M059J (cell line): ENCODE measurements at places on chromosomes 2 and 18. TPM values are rescaled to one million over a fixed set of nuclear protein-coding genes. Genes with fewer than 3 reads are reported as not detected.

- DNase-seq: no peak
These were observed 94.9 kb downstream of the COBLL1 start for GRCh38 chr2:164746713-164747112.

DNA sequence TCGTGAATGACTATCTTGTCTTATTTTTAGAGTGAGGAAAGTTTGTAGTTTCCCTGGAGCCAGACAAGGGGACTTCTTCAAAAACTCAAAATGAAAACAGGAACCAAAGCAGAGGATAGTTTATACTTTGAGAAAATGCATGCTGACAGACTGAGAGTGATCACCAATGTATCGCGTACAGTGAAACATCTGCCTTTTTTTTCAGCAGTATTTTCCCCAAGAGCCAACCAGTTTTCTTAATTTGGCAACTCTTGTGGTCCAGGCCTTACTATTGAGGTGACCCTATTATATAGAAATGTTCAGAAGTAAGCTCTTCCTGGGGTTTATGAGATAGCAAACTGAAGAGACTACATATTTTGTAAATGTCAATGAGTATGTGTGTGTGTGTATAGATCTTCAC lies 153.7 kb upstream of the VRK2 start:
- DNase-seq: no peak

GRCh38 chr2:143698352-143698751 lies 569.1 kb downstream of the ARHGAP15 start:
- no peak for DNase-seq

DNA sequence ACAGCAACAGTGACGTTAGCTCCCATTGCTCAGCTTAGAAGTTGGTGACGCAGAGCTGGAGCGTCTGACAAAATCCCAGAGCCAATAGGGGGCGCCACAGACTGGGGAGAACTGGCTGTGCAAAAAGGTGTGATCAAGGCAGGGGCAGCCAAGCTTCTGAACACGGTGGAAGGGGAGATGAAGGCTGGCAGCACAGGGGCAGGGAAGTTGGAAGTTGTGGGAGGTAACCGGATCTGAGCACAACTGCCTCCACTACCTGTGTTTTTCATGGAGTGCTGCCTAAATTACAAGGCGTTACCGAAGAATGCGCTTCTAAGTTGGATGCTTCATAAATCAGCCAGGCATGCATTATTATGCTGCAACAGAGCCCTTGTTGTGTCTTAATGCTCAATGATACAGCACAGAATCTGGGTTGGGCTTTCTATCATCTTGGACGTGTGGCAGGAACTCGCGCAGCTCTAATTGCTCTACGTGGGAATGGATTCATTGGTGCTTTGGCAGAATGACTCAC lies 370.0 kb downstream of the SLC4A3 start:
- DNase-seq: peak; percentile 55

Gene ALKAL2
- not detected in 2 replicates for total RNA-seq

DNA sequence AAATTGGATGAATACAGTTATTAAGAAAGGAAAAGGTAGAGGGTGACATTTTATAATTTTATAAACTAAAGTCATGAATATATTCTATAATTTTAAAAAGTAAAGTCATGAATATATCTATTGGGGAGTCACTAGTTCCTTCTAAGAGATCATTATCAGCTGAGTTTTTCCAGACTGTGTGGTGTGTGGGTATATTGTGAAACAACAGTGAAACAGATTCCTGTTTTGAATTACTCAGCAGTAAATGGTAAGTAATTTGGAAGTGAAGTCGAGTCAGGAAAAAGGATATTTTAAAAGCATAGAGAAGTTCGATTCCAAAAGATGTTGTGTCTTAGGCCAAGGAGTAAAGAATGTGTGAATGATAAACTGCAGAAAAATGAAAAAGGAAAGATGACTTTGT lies 1018.2 kb upstream of the NXPH2 start:
- no peak for DNase-seq

Gene EHD3
- 9.8 and 19.2 TPM in 2 replicates for total RNA-seq

GRCh38 chr2:186256540-186256939 lies 229.5 kb upstream of the ZC3H15 start:
- DNase-seq: peak; percentile 28

Gene MTCL1
- total RNA-seq: 16.0 and 28.2 TPM in 2 replicates

- DNase-seq: no peak
These were observed 13.5 kb downstream of the TRIB2 start for GRCh38 chr2:12730265-12730664.

- DNase-seq: peak; percentile 95
These were observed 43.4 kb upstream of the SMAD7 start for GRCh38 chr18:48994044-48994651.

Gene GAD1
- total RNA-seq: 3.0 and 3.6 TPM in 2 replicates

Gene SUPT7L
- 22.0 and 27.8 TPM in 2 replicates for total RNA-seq

- peak; percentile 89 for DNase-seq
These were observed 116.4 kb upstream of the NYAP2 start for GRCh38 chr2:225282858-225283710.

GRCh38 chr2:111678161-111678560 lies 205.8 kb downstream of the ANAPC1 start:
- no peak for DNase-seq

GRCh38 chr2:3728104-3729054 lies 25.0 kb downstream of the DCDC2C start:
- peak; percentile 36 for DNase-seq

Gene TRIM54
- 0.05 TPM in 1 of 2 replicates, not detected in the other for total RNA-seq

DNA sequence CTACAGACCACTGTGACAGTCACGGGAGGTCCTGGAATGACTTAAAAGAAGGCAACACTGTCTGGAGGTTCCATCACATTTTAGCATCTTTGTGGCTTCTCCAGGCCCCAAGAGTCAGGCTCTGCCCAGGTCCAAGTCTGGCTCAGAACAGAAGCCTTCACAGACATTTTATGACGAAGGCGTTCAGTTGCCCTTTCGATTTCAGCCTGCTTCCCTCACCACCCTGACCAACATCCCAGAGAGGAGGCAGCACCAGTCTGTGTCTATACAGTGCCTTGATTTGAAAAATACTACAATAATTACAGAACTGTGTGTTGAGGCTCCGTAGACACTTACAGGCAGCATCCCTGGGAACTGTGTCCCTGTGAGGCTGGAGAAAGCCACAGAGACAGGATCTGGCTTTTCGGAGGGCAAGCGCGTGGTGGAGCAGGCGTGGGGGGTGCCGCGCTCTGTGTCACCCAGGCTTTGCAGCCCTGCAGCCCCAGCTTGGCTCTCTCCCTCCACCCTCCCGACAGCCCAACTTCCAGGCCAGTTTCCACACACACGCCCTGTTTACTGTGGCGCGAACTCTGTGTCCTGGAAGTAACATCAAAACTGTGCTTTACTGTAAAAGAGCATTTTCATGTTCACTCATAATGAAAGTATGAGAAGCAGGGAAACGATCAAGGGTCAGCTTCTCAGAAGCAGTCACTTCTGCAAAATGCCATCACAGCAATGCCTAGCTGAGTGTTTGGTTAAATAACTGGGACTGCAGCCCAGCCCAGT lies 153.5 kb upstream of the ALKAL2 start:
- peak; percentile 30 for DNase-seq

Gene ZDBF2
- 7.5 and 9.1 TPM in 2 replicates for total RNA-seq

- DNase-seq: no peak
These were observed 270.5 kb upstream of the MEIS1 start for GRCh38 chr2:66164470-66164869.

Gene SYT4
- total RNA-seq: 0.15 and 0.67 TPM in 2 replicates

DNA sequence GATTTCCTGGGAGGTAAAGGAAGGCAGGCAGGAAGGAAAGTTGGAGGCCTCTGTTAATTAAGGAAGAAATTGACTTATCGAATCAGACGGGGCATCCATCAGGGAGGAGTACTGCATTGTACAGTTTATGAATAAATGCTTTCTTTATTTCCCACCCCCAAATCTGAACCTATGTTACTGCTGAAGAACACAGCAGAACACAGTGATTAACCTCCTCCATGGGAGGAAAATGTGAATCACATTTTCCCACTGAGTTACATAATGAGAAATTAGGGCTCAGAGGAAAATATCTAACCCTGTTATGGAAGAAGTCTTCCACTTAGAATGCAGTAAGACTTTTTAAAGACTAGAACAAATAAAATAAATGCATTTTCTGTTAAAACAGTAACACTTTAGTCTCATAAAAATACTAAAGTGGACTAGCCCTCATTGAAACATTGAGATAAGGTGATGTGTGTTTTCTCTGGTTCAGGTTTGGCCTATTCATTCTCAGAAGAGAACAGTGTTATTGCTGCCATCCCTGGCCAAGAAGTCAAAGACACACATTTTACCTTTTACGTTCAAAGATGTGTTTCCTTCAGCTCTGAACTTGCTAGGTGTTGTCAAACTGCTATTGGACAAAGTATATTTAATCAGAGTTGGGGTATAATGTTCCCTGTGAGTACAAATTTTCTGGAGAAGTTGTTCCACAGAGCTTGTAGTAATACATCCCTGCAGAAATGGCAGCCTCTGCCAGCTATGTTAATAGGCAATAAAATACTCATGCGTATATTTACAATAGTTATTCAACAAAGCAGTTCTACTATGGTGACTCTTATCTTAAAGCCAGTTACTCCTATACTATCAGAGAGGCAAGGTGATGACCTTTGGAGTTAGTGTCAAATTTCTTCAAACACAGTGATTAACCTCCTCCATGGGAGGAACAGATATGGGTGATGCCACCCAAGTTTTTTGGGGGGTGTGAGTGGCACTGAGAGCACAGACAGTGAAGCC lies 11.1 kb downstream of the DNAH6 start:
- no peak for DNase-seq

Gene FBLN7
- total RNA-seq: 3.0 and 3.9 TPM in 2 replicates

DNA sequence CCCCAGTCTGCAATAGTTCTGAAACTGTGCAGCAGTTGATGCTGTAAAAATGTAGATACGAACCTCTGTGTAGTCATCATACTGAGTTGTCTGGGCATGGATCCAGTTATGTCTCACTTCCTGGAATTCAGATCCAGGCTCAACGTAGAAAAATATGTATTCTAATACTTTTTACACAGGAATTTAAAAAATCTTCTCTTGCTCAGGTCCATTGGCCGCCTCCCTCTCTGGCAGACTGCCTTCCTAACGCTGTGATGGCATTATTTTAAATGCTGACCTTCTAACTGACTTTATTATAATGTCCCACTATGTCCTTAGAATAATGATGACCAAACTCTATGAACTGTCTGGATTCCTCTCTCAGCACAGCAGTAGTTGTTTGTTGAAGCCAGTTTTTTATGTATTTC lies 119.6 kb downstream of the FEZ2 start:
- DNase-seq: peak; percentile 94

GRCh38 chr2:148725564-148725963 lies 81.0 kb downstream of the EPC2 start:
- DNase-seq: no peak

- no peak for DNase-seq
These were observed 33.1 kb downstream of the METTL4 start for GRCh38 chr18:2538236-2538635.

GRCh38 chr18:57446322-57446721 lies 11.1 kb downstream of the ONECUT2 start:
- peak; percentile 58 for DNase-seq

GRCh38 chr2:99921903-99922302 lies 220.5 kb downstream of the AFF3 start:
- DNase-seq: no peak

Gene SLC4A5
- 0.02 TPM in 1 of 2 replicates, not detected in the other for total RNA-seq

GRCh38 chr2:126801473-126801872 lies 97.2 kb upstream of the TEX51 start:
- no peak for DNase-seq

GRCh38 chr2:172081221-172082022 lies 3.9 kb upstream of the DLX1 start:
- DNase-seq: no peak

DNA sequence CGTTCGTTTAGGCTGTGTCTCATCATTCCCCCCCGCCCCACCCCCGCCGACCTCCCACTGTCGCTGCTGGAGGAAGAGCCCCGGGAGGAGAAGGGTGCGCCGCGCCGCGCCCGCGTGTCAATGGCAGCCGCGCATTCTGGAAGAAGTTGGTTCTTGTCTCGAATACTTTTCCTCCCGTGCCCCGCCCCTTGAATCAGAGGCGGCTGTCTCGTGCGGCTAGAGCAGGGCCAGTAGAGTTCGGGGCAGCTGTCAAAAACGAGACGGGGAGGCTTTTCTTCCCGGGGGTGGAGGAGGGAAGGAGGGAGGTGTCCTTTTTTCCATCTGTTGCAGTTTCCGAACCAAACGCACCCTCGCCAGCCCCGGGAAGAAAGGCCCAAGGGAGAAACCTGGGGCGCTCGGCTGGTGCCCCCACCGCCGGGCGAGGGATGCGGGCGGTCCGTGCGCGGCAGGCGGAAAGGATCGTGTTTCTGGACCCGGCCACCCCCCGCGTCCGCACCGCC lies 410 bp upstream of the TGIF1 start:
- no peak for DNase-seq

GRCh38 chr2:226873826-226874225 lies 38.0 kb downstream of the RHBDD1 start:
- no peak for DNase-seq

- DNase-seq: no peak
These were observed 171.6 kb downstream of the DDX1 start for GRCh38 chr2:15763106-15763821.

- DNase-seq: no peak
These were observed 30.6 kb downstream of the SPTBN1 start for GRCh38 chr2:54486766-54487165.

DNA sequence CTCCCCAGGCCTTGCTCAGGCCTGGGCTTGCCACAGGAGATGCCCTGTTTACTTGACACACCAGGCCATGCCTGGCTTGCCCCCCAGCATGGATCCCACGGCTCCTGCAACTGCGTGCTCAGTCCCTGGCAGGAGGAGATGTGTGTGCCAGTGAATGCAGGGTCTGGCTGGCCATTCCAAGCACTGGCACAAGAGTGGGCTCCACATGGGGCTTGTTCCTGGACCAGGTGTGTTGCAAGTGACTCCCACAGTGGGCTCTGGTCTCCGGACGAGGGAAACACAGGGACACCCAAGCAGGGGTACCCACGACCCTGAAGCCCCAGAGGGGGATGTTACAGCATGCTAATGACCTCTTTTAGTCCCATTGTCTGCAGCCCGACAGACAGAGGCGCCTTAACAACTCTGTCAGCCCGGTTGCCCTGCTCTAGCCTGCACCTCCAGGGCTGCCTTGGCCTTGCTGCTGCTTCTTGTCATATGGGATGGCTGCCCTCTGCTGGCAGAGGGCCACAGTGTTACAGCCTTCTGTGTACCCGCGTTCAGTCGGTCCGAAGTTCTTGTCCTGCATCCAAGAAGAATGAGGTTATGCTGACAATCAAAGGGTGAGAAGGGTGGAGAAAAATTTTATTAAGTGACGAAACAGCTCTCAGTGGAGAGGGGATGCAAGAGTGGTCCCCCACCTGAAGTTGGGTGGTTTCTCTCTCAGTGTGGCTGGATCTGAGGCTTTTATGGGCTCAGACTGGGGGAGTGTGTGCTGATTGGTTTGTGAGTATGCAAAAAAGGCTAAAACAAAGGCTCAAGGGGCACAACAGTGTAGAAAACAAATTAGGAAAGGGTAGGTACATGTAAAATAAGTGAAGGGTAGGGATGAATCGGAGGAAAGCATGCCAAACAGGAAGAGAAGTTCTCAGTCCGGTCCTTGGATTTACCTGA lies 180.4 kb downstream of the MBD5 start:
- DNase-seq: peak; percentile 18
